Stimulated activated CD4-positive, alpha-beta T cell treated with anti-CD3 and anti-CD28 coated beads, TNF-alpha, amount 100 ng/mL, for 48 hours (primary cell): ENCODE measurements at places on chromosomes 2 and 18.

- DNase-seq = no peak
Measured at GRCh38 chr2:85015653-85016360, 44.8 kb downstream of the KCMF1 start.

GRCh38 chr2:209578394-209579001 is 154.7 kb downstream of the MAP2 start:
- no peak for DNase-seq

DNA sequence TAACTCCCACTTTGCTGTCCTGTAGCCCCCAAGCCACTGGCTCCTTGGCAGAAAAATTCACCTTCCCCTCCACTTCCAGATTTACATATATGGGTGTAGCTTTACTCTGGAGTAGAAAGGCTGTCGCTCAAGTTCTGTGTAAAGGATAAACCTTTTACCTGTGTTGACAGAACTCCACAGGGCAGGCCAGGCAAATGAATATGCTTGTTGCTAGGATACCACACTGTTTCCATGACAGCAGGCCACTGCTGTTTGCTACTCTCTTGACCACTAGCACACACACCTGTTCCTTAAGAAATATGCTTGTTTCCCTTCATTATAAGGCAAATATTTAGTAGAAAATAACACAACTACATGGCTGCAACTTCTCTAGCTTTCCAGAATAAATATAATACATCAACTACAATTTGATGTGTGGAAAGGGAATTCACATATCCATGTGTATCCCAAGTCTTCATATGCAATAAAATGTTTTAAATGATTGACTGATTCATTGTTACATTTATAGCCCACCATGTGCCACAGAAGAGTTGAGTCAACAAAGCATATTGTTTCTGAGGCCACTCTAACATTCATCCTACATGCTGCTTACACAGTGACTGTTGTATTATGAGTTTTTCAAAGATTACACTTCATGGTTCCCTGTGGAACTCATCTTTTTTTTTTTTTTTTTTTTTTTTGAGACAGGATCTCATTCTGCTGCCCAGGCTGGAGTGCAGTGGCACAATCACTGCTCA is 56.2 kb upstream of the ROCK1 start:
- DNase-seq = no peak

DNA sequence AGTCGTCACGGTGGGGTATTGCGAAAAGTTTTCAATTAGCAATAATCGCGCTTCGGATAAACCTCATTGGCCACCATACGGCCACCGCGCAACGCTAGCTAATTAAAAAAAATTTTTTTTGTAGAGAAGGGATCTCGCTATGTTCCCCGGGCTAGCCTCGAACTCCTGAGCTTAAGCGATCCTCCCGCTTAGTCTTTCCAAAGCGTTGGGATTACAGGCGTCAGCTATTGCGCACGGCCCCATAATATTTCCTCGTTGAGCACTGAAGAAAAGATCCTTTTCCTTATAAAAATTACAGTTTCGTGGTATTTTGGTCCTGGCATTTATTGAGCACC is 759 bp upstream of the ACTR1B start:
- DNase-seq = no peak

GRCh38 chr2:70091816-70092215 is 4.5 kb downstream of the PCBP1 start:
- DNase-seq = no peak

GRCh38 chr2:142189501-142189900 is 58.7 kb upstream of the LRP1B start:
- DNase-seq = no peak
